ENCODE measurements at places on chromosomes 16 and 17.

- DNase-seq: no peak
Measured at GRCh38 chr17:47640076-47640475, 9.6 kb upstream of the KPNB1 start.

GRCh38 chr17:64507413-64507782 is 621 bp downstream of the CEP95 start:
- peak; percentile 71 for DNase-seq

- DNase-seq: no peak
Measured at GRCh38 chr17:79298799-79299198, 224.2 kb downstream of the ENGASE start.

DNA sequence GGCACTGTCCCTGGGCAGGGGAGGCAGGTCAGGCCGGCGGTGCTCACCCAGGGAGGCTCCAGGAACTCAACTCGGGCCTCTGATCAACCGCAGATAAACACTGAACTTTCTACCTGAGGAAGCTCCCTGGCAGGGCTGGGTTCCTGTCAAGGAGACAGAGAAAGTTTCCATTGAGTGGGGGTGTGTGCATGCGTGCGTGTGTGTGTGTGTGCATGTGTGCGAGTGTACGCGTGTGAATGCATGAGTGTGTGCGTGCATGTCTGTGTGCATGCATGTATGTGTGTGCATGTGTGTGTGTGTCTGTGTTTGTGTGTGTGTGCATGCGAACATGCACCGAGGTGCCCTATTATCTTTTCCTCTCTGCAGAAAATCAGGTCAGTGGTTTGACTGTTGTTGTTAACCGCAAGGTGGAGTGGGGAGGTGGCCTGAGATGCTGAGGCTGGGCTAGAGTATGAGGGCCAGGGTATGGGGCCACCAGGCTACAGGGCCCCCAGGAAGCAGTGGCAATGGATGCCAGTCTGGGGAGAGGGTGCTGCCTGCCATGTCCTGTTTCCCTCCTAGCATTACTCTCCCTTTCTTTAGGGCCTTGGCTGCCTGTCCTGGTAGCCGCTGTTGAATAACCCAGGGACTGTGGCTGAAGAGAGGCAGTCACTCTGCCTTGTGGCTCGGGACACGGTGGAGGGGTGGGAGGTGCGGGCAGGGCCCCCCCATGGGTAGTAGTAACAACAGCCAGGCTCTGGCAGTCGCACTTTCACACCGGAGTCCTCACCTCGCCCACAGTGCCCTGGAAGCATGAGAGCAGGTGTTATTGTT is 24.0 kb downstream of the CCR7 start:
- no peak for DNase-seq

GRCh38 chr17:72631949-72632684 is 460.4 kb downstream of the SLC39A11 start:
- no peak for DNase-seq

GRCh38 chr16:70380248-70380918 is 33.7 kb downstream of the DDX19A start:
- peak; percentile 92 for DNase-seq

- DNase-seq: no peak
Measured at GRCh38 chr17:57910462-57911420, 44.5 kb downstream of the CUEDC1 start.

- DNase-seq: no peak
Measured at GRCh38 chr17:76948726-76949342, 80.6 kb downstream of the MGAT5B start.

DNA sequence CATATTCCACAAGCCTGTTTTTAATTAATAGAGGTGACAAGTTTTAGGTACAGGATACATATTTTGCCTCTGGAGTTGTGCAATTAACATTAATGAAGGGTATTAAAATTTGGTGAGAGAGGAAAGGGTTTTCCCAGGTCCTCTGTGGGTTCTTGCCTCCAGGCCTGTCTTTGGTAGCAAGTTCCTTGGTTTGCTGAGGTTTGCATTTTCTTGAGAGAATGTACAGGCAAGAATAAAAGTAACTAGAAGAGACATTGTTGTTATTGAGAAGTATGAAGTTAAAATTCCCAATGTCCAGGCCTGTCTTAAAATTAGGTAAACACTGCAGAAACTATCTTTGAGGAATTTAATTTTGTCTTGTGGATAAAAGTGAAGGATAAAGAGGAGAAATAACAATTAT is 316.9 kb downstream of the WWOX start:
- no peak for DNase-seq

DNA sequence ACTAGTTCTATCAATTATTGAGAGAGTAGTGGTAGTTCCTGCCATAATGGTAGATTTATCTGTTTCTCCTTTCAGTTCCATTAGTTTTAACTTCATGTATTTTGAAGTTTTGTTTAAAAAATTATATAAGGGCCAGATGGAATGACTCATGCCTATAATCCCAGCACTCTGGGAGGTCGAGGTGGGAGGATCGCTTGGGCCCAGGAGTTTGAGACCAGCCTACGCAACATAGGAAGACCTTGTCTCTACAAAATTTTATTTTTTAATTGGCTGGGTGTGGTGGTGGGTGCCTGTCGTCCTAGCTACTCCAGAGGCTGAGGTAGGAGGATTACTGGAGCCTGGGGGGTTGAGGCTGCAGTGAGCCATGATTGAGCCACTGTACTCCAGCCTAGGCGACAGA is 14.1 kb upstream of the UBTF start:
- DNase-seq: no peak

GRCh38 chr17:19274893-19275292 is 37.7 kb downstream of the EPN2 start:
- DNase-seq: no peak

GRCh38 chr16:60564588-60564987 is 1471.7 kb downstream of the CDH8 start:
- no peak for DNase-seq

GRCh38 chr17:33870936-33871335 is 384.1 kb upstream of the CCL2 start:
- DNase-seq: no peak

DNA sequence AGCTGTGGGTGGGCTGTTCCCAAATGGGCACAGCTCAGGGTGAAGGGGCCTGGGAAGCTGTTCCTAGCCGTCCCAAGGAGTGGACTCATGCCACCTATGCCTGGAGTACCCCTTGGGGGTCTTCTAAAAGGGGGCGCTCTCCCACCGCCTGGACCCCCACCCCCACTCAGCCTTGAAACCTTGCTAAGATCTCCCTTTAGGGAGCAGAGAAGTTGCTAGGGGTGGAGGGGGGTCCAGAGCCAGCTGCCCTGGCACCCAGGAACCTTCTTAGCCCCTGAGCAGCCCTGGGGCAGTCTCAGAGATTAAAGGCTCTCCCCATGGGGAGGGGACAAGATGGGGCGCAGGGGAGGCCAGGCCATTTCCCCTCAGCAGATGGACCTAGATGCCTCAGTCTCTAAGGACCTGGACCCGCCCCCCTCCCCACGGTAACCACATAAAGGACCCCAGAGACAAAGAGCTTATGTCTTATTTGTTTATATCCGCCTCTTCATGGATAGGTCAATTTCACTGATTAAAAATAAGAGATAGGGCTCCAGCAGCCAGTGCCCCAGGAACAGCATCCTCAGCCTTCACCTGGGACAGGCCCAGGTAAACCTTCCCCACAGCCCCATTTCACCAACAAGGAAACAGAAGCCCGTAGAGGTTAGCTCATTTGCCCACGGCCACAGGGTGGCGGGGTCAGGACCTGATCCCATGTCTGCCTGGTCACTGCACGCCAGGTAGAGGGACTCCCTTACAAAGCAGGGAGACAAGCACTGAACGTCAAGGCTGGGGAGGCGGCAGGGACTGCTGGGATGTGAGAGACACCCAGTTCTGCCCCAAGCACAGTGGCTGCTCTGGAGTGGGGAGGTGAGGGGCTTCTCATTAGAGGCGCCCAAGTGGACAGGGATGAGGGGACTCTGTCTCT is 3.4 kb downstream of the MTSS2 start:
- no peak for DNase-seq

- DNase-seq: no peak
Measured at GRCh38 chr16:54093281-54093680, 193.3 kb downstream of the IRX3 start.

GRCh38 chr17:48577330-48577945 is 712 bp downstream of the HOXB4 start:
- DNase-seq: peak; percentile 64

DNA sequence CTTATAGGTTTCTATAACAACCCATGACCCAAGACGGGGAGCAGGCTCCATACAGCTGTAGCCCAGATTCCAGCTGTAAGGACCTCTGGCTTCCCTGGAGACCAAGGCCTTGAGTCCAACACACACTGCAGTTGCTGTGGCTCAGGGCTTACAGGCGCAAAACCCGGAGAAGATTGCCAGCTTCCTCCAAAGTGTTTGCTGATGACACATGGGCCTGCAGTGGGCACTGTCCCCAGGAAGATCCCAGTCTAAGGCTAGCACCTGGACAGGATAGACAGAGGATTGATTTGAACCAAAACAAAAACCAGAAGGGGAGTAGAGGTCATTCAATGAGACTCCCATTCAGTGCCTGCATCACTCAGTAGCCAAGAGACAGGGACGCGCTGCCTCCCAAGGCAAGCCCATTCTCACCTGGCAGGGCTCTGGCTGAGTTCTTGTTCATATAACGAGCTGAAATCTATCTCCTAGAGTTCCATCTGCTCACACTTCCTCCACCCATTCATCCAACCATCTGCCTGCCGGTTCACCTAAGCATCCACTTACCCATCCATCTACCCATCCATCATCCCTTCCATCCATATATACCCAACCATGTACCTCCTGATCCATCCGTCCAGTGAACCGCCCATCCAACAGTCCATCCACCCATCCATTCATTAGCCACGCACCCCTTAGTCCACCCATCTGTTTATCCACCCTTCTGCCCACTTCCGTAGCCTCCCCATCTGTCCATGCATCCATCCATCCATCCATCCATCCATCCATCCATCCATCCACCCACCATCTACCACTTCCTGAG is 10.2 kb downstream of the RAB11FIP4 start:
- DNase-seq: no peak

DNA sequence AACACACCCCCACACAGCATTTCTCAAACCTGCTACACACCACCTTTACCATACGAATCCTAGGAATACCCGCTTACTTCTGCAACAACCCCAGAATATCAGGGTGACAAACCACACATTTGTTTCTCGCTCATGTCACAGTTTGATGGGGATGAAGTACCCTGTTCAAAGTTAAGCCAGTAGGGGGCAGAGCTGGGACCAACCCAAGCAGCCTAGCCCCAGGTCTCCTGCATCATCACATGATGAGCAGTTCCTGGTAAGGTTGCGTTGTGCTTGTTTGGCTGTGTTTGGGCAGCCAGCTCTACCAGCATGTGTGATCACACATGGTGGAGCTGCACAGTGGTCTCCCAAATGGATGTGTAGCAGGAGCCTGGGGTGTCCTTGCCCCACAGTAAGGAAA is 103.6 kb upstream of the C16orf82 start:
- DNase-seq: no peak

DNA sequence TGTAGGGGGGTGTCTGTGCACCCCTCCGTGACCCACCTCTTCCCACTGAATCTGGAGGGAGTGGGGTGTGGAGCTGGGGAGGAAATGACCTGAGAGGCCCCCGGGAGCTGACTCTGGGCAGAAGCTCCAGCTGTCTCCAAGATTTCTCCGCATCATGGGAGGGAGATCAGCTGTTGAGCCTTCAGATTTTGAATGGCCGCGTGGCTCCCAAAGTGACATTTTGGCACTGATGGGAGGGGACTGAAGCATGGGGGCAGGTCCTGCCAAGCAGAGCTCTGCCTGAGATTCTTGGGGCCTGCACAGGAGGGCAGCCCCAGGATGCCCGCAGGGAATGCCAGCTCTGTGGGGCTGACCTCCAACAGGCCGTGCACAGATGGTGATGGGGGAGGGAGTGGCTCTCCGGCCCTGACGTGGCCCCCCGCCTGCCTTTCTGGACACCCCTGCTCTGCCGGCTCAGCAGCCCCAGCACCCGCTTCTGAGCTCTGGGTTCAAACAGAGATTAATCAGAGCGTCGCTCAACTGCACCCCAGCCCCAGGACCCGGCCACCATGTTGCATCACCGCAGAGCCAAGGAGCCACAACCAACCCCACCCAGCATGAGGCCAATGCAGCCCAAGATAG is 25.3 kb upstream of the UBE2I start:
- DNase-seq: no peak

GRCh38 chr16:80681436-80681835 is 123.0 kb downstream of the CDYL2 start:
- DNase-seq: peak; percentile 13

- no peak for DNase-seq
Measured at GRCh38 chr16:10641555-10641952, 53.2 kb downstream of the TEKT5 start.

GRCh38 chr16:13296206-13296605 is 394.8 kb downstream of the SHISA9 start:
- DNase-seq: no peak

GRCh38 chr17:58324409-58325288 is 3.9 kb downstream of the TSPOAP1 start:
- peak; percentile 40 for DNase-seq

DNA sequence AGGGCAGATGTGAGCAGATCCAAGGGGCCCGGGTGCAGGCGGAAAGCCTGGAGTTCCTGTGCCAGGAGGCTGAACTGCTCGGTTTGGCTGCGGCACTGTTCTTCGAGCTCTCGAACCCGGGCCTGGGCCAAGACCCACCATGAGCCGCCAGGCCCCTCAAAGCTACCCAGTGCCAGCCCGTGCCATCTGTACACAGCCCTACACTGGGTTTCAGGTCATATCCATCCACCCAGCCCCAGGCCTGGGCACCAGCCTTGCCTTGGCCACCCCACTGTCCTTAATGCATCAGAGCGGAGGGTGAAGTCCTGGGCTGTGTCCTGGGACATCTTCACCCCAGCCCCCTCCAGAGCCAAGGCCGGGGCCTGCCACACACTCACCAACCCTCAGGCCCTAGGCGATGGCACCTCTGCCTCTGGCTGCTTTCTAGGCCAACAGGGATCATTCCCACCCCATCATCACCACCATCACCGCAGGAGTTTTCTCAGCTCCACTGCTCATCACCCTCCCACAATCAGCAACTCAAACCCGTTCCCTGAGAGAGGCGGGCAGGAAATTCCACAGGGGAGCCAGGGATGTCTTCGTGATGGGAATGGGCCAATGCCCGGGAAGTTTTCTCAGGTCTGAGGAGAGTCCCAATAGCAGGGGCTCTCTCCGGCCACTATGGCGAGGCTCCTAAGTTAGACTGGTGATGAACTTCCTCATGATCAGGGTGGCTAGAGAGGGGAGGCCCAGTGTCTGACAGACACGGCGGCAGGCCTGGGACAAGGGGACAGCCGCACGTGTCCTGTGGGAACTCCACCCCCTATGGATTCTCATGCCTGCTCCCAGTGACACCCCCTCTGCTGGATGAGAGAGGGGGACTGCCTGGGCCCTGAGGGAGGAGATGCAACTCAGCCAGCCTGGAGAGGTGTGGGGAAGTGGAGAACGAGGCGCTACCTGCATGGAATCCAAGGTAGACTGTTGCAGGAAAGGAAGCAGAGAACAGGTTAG is 9.1 kb downstream of the TSPOAP1 start:
- no peak for DNase-seq

DNA sequence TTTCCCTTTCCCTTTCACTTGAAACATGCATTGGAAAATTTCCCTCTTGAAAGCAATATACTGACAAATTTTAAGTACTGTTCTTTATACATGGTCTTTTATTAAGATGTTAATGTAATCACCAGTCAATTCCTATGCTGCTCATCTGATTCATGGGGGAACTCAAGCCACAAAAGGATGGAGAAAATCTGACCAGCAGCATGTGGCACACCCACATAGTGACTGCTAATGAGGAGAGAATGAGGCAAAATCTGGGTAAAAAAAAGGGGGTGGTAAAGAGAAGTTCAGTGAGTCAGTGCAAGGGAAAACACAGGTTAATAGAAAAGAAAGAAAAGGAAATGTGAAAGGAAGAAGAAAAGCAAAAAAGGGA is 11.3 kb downstream of the RFFL start:
- DNase-seq: peak; percentile 66

GRCh38 chr17:77872199-77872598 is 86.3 kb upstream of the TNRC6C start:
- DNase-seq: no peak

- no peak for DNase-seq
Measured at GRCh38 chr17:65219124-65219523, 82.0 kb downstream of the RGS9 start.

Data from fibroblast of upper back skin (primary cell).